Dermis lymphatic vessel endothelial cell (primary cell): ENCODE measurements at places on chromosomes 3 and 15. TPM values are rescaled to one million over a fixed set of nuclear protein-coding genes. Genes with fewer than 3 reads are reported as not detected.

Gene RTP1
- total RNA-seq, result not detected in 2 replicates

Gene PCSK6
- total RNA-seq, result 34.4 and 37.1 TPM in 2 replicates

Gene CLDN18
- not detected in 2 replicates for total RNA-seq

Gene SPRED1
- total RNA-seq, result 20.2 and 30.7 TPM in 2 replicates

Gene FGD5
- 110 and 111 TPM in 2 replicates for total RNA-seq

Gene TMEM45A
- total RNA-seq, result 12.0 and 13.9 TPM in 2 replicates

Gene SEMA5B
- 0.11 and 0.26 TPM in 2 replicates for total RNA-seq

Gene ZNF639
- total RNA-seq, result 34.7 and 44.2 TPM in 2 replicates

Gene CSNK1G1
- 17.4 and 25.2 TPM in 2 replicates for total RNA-seq

Gene CHST14
- 5.1 and 6.3 TPM in 2 replicates for total RNA-seq

Gene ARHGAP31
- total RNA-seq, result 23.4 and 30.4 TPM in 2 replicates

Gene LAMB2
- 689 and 1,344 TPM in 2 replicates for total RNA-seq

Gene SNTN
- not detected in 2 replicates for total RNA-seq

Gene TTBK2
- 10.4 and 11.9 TPM in 2 replicates for total RNA-seq
